ENCODE measurements at places on chromosomes 6 and 20.

DNA sequence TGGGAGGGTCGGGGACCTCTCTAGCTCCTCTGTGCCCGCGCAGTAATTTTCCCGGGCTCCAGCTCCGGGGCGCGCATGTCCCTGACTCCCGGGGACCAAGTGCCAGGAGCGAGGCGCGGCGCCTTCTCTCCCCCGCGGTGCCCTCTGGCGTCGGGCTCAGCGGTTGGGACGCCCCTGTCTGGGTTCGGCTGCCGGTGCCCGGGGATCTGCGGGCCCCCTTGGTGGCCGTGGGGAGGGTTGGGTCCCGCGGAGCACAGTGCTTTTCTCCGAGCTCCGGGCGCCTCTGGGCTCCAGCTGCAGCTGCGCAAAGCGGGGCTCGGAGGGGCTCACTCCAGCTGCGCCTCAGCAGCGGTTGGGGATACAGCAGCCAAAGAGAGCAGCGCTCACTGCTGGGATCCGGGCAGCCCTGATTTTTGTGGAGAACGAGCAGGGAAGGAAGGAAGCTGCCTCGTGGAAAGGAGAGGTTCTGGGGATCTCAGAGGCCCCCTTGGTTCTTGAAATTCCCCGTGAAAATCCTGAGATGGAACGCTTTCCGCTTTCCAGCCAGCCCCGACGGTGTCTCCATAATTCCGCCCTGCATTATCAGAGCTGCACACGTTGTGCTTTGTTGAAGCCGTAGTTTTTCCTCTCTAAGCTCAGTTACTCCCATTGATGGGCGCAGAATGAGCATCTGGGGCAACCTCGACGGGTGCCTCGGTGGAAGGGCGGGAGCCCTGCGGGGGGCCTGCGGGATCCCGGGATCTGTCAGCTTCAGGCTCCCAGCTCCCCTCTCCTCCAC lies 861 bp downstream of the PPP1R14C start:
- no peak for DNase-seq

DNA sequence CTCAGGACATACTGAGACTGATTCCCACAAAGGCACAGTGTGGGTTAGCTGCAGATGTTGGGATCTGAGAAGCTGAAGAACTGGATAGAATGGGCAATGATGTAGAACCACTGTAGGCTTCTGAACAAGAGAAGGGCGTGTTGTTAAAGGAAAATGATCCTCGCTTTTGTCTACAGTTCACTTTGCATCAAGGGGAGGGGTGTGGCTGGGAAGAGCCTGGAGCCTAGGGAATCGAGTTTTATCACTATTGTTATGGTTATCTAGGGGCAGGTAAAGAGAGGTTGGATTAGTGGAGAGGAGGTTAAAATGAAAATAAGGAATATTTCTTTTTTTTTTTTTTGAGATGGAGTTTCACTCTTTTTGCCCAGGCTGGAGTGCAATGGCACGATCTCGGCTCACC lies 768.1 kb downstream of the KIF16B start:
- no peak for DNase-seq

GRCh38 chr20:34875642-34876405 lies 588 bp upstream of the ACSS2 start:
- no peak for DNase-seq

- DNase-seq = no peak
These were observed 367.7 kb downstream of the CDH4 start for GRCh38 chr20:61619751-61620150.

- no peak for DNase-seq
These were observed 12.7 kb downstream of the LRRN4 start for GRCh38 chr20:6040958-6041807.

- DNase-seq = no peak
These were observed 149.8 kb downstream of the SH3BGRL2 start for GRCh38 chr6:79780881-79781280.

- no peak for DNase-seq
These were observed 200.5 kb upstream of the PHACTR1 start for GRCh38 chr6:12516070-12516469.

- DNase-seq = no peak
These were observed 424.4 kb upstream of the MARCKS start for GRCh38 chr6:113432521-113433334.

DNA sequence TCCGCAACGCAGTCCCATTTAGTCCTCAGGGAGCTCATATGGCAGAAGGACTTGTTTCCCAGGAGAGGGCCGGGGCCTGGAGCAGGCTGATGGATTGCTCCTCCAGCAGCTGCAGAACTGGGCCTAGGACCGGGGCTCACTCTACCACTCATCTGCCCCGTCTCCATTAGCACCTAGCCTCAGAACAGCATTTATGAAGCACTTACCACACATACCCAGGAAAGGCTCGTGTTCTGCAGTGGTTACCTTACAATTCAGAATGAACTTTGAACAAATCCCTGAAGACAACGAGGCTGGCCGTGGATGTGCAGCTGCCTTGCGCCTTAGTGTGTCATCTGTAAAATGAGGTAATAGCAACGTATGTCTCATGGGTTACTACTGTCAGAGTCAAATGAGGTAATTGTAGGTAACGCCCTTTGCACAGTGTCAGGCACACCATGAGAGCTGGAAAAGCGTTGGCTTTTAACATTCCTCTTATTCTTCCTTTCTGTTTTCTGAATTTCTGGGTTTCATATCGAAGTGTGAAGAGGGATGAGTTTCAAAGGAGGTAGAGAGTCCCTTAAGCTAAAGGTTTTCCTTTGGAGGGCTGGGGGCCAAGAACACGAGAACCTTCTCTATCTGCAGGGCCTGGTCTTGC lies 46.3 kb upstream of the CD93 start:
- no peak for DNase-seq

Data from effector CD8-positive, alpha-beta T cell (primary cell).